M059J (cell line): ENCODE measurements at places on chromosomes 5 and 9. TPM values are rescaled to one million over a fixed set of nuclear protein-coding genes. Genes with fewer than 3 reads are reported as not detected.
A peak's percentile ranks its signal among the peaks of the same experiment; 100 is the strongest.

GRCh38 chr5:157172403-157172802, 6.3 kb upstream of the GARIN3 start:
- no peak for DNase-seq

- no peak for DNase-seq
Observed at GRCh38 chr9:114093761-114094505, 5.2 kb downstream of the KIF12 start.

GRCh38 chr5:147551677-147552076, 41.8 kb upstream of the DPYSL3 start:
- DNase-seq = no peak

GRCh38 chr5:142819292-142819691, 49.1 kb downstream of the ARHGAP26 start:
- peak; percentile 46 for DNase-seq

GRCh38 chr9:15935661-15936305, 382.9 kb downstream of the CCDC171 start:
- DNase-seq = no peak

DNA sequence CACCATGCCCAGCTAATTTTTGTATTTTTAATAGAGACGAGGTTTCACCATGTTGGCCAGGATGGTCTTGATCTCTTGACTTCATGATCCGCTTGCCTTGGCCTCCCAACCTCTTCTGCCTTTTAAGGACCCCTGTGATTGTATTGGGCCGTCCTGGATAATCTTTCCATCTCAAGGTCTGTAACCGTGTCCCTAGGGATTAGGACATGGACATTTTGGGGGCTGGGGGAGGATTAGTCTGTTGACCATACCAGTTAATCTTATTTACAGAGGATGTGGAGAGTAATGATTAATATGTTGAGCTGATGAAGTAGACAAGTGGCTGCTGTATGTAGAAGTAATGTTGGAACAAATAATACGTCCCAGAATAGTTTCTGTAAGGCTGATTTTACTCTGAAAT, 23.1 kb downstream of the LNPEP start:
- DNase-seq = no peak

The HSPB3 gene
- 4.9 and 9.0 TPM in 2 replicates for total RNA-seq
